SJSA1 (cell line): ENCODE measurements at places on chromosomes 5 and 9. TPM values are rescaled to one million over a fixed set of nuclear protein-coding genes. Genes with fewer than 3 reads are reported as not detected.

Gene HRCT1
- 0.63 TPM in 1 of 2 replicates, not detected in the other for total RNA-seq

Gene CCNJL
- total RNA-seq = 12.9 and 14.9 TPM in 2 replicates

- no peak for DNase-seq
Observed at GRCh38 chr5:177557041-177557647, 2.8 kb upstream of the FAM193B start.

- DNase-seq = no peak
Observed at GRCh38 chr9:8940650-8941049, 1141.1 kb upstream of the DMAC1 start.

Gene INSYN2B
- total RNA-seq = 1.1 and 3.8 TPM in 2 replicates

GRCh38 chr9:15180124-15180523, 126.9 kb downstream of the TTC39B start:
- DNase-seq = no peak

DNA sequence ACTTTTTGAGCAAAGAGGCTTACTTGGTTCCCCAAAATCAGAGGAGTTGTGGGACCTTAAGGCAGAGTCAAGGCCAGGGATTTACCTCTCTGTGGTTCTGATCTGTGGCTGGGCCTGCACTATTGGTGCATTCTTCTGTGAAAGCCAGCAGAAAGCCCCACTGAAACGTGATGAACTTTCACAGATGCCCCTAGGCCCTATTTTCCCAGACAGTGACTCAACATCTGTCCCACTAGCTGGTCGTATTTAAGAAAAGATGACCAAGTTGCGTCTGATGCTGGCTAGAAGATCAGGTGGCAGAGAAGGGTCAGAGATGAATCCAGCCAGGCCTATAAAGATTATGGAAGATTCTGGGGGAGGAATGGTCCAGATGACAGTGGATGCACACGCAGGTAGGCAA, 153.1 kb downstream of the ACTL7B start:
- no peak for DNase-seq

- no peak for DNase-seq
Observed at GRCh38 chr9:93116072-93116961, 17.7 kb downstream of the NINJ1 start.

- DNase-seq = no peak
Observed at GRCh38 chr9:32304495-32304894, 79.9 kb upstream of the ACO1 start.

- no peak for DNase-seq
Observed at GRCh38 chr9:114097613-114098020, 1.5 kb downstream of the KIF12 start.

Gene PCDHB11
- total RNA-seq = 0.34 TPM in 1 of 2 replicates, not detected in the other

Gene CKMT2
- not detected in 2 replicates for total RNA-seq
